ENCODE measurements at places on chromosomes 1 and 21.

GRCh38 chr1:210272666-210273065 lies 40.1 kb downstream of the SERTAD4 start:
- no peaks in the 10 kb centered on the region for H3K4me1 ChIP-seq
- peaks cover 6% of the 10 kb centered on the region for H3K27me3 ChIP-seq
- H3K36me3 ChIP-seq = no peaks in the 10 kb centered on the region
- no peak for DNase-seq

GRCh38 chr1:241658081-241658793 lies 6.2 kb downstream of the WDR64 start:
- H3K27me3 ChIP-seq = no peaks in the 10 kb centered on the region
- H3K36me3 ChIP-seq = no peaks in the 10 kb centered on the region
- peaks cover 7% of the 10 kb centered on the region for H3K4me1 ChIP-seq
- no peak overlapping the region for H3K27ac ChIP-seq
- no peak for DNase-seq

DNA sequence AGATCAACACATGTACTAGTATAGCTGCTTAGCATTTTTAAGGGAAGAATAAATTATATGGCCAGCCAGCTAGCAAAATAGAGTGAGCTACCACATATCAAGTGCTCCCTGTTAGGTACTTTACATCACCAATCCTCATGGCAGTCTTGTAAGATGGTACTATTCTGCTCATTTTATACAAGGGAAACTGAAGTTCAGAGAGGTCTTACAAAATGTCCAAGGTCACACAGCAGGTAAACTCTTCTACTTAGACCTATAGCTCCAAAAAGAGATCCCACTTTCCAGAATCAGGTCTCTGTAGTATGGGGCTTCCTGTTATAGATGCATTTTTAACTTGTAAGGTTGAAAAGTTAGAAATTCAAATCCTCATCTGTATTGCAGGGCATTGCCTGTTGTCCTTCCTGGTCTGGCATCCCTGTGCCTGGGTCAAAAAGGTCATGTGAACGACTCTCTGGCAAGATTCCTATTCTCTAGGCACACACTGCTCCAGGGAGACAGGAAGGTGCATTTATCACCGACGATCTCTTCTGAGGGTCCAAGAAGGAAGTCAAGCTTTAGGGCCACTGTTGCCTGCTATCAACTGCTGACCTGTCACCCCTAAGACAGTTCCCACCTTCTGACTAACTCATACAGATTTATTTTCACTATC lies 41.1 kb downstream of the TRIT1 start:
- H3K27me3 ChIP-seq = no peaks in the 10 kb centered on the region
- DNase-seq = no peak
- H3K36me3 ChIP-seq = peaks cover 43% of the 10 kb centered on the region

GRCh38 chr21:19122356-19122755 lies 718.8 kb upstream of the TMPRSS15 start:
- H3K4me1 ChIP-seq = no peaks in the 10 kb centered on the region
- H3K27ac ChIP-seq = no peak overlapping the region
- H3K36me3 ChIP-seq = no peaks in the 10 kb centered on the region
- H3K4me3 ChIP-seq = no peak overlapping the region
- DNase-seq = no peak

- no peak overlapping the region for H3K4me3 ChIP-seq
- H3K27me3 ChIP-seq = no peaks in the 10 kb centered on the region
- peak overlapping the region; percentile 56 for H3K27ac ChIP-seq
- no peaks in the 10 kb centered on the region for H3K36me3 ChIP-seq
- peak; percentile 30 for DNase-seq
- H3K4me1 ChIP-seq = peaks cover 61% of the 10 kb centered on the region
Measured at GRCh38 chr1:154403261-154403943, 1.7 kb upstream of the IL6R start.

- peaks cover 4% of the 10 kb centered on the region for H3K36me3 ChIP-seq
- H3K4me3 ChIP-seq = no peak overlapping the region
- no peak overlapping the region for H3K27ac ChIP-seq
- H3K4me1 ChIP-seq = peaks cover 31% of the 10 kb centered on the region
Measured at GRCh38 chr21:29206445-29206844, 76.0 kb downstream of the MAP3K7CL start.

GRCh38 chr1:228353601-228354371 lies 52.8 kb downstream of the TRIM11 start:
- peaks cover 1% of the 10 kb centered on the region for H3K36me3 ChIP-seq
- H3K27ac ChIP-seq = no peak overlapping the region
- H3K4me1 ChIP-seq = no peaks in the 10 kb centered on the region
- no peak overlapping the region for H3K4me3 ChIP-seq
- no peak for DNase-seq
- H3K27me3 ChIP-seq = no peaks in the 10 kb centered on the region

DNA sequence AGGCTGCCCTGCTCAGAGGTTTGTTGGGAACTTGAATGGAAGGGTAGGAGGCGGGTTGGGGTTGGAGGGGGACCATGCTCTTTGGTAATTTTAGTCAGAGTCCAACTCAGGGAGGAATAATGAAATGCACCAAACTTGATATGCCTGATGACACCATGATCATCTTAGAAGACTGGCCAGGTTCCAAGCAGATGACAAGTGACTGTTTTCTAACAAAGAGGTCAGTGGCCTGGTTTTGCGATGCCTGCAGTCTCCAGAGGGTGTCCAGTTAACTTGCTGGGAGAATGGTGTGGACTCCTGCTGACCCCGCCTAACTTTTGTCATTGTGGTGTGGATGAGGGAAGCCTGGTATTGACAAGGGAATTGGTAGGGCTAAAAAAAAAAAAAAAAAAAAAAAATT lies 12.4 kb downstream of the VANGL1 start:
- H3K27ac ChIP-seq = no peak overlapping the region
- peaks cover 7% of the 10 kb centered on the region for H3K4me1 ChIP-seq
- H3K36me3 ChIP-seq = no peaks in the 10 kb centered on the region
- H3K27me3 ChIP-seq = peaks cover 17% of the 10 kb centered on the region
- no peak overlapping the region for H3K4me3 ChIP-seq

DNA sequence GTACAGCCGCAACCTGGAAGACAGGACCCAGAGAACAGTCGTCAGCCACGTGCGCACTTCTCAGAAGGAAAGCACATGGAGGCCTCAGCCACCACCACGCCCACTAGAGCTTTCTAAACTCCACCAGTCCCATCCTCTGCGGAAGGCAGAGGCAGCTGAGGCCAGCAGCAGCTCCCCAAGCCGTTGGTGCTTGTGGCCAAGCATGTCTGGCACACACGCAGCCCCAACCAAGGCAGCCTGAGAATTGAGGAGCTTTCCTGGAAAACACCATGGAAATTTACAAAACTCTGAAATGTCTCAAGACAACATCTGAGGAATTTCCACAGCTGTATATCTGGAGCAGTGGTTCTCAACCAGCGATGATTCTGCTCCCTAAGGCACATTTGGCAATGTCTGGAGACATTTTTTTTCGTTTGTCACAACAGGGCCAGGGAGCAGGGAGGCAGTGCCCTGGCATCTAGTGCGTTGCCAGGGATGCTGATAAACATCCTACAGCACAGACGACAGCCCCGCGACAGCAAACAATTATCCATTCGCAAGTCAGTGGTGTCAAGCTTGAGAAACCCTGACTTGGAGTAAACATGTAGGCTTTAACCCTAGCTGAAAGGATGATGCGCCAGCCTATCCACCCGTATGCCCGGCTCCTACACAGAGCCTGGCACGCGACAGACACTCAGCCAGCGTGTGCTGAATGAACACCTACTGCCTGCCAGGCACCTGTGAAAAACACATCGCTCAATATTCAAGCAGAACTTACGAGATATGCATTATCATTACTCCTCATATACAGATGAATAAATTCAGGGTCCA lies 24.7 kb downstream of the NPHP4 start:
- H3K36me3 ChIP-seq = peaks cover 2% of the 10 kb centered on the region
- no peaks in the 10 kb centered on the region for H3K4me1 ChIP-seq
- H3K27me3 ChIP-seq = no peaks in the 10 kb centered on the region
- no peak overlapping the region for H3K4me3 ChIP-seq
- H3K27ac ChIP-seq = no peak overlapping the region

- peaks cover 10% of the 10 kb centered on the region for H3K36me3 ChIP-seq
- H3K4me1 ChIP-seq = peaks cover 36% of the 10 kb centered on the region
- H3K27me3 ChIP-seq = no peaks in the 10 kb centered on the region
- no peak overlapping the region for H3K27ac ChIP-seq
- no peak overlapping the region for H3K4me3 ChIP-seq
- DNase-seq = no peak
Measured at GRCh38 chr1:231670755-231671154, 44.2 kb downstream of the DISC1 start.

GRCh38 chr1:219926363-219926998 lies 1.9 kb downstream of the SLC30A10 start:
- no peaks in the 10 kb centered on the region for H3K36me3 ChIP-seq
- H3K27ac ChIP-seq = no peak overlapping the region
- H3K27me3 ChIP-seq = peaks cover 50% of the 10 kb centered on the region
- H3K4me1 ChIP-seq = peaks cover 11% of the 10 kb centered on the region
- H3K4me3 ChIP-seq = no peak overlapping the region

DNA sequence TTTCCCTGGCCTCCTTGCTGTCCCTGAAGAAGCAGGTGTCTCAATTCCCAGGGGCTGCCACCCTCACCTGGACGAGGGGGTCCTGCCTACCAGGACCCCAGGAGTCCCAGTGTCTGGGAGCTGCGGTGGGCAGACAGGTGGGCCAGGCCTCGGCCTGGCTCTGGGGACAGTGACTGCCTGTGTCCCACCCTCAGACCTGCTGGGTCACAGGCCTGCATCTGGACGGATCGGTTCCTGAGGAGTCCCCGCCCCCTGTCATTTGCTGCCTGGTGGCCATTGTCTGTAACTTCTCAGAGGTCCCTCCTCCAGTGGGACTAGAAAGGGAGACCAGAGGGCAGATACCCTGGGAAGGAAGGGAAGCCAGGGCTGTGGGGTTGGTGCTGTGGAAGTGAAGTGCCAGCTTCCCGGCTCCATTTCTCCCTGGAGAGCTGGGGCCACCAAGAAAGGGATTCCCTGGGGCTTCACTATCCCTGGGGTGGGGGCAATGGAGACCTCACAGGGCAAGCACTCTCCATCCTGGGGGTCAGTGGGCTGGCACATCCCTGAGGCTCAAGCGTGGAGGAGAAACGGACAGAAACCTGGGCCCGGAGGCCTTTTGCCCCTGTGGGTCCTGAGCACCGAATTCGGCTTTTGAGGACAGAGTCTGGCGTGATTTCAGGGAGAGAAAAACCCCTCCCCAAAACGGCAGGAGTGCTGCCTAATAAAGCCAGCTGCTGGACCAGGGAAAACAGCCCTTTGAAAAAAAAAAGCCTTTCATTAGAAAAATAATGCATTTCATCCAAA lies 157.3 kb downstream of the PEX14 start:
- no peak for DNase-seq
- peaks cover 4% of the 10 kb centered on the region for H3K36me3 ChIP-seq
- H3K4me1 ChIP-seq = no peaks in the 10 kb centered on the region
- no peak overlapping the region for H3K27ac ChIP-seq
- no peaks in the 10 kb centered on the region for H3K27me3 ChIP-seq
- H3K4me3 ChIP-seq = no peak overlapping the region

- H3K4me3 ChIP-seq = no peak overlapping the region
- H3K36me3 ChIP-seq = peaks cover 2% of the 10 kb centered on the region
Measured at GRCh38 chr1:183806675-183807074, 1.8 kb downstream of the RGL1 start.

DNA sequence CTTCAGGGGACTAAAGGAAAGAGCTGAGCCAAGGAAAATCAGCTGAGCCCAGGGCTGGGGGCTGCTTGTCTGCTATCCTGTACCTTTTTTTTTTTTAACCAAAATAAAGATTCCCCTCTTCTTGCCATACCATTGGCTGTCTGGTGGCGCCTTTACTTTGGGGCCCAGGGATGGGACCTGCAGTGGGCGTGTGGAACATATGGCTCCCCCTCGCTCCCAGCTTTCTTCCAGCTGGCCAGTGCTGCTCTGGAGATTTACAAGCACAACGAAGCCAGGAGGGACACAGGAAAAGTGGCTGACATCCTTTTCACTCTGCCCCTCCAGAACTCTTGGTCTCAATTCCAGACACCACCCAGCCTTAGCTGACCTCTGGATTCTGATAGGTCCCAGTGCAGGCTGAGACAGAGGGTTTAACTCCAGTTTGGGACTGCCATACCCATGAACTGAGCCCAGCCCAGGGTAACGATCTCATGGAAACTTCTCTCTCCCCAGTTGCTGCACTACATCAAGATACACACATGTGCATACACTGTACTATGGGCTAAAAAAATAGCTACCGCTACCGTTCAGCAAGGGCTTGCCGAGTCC lies 5.4 kb upstream of the SFN start:
- no peak overlapping the region for H3K27ac ChIP-seq
- no peaks in the 10 kb centered on the region for H3K27me3 ChIP-seq
- H3K4me1 ChIP-seq = peaks cover 6% of the 10 kb centered on the region

GRCh38 chr1:15935056-15935950 lies 40.6 kb downstream of the ZBTB17 start:
- H3K4me1 ChIP-seq = no peaks in the 10 kb centered on the region
- H3K27me3 ChIP-seq = no peaks in the 10 kb centered on the region
- no peak for DNase-seq
- no peak overlapping the region for H3K4me3 ChIP-seq
- peaks cover 47% of the 10 kb centered on the region for H3K36me3 ChIP-seq

DNA sequence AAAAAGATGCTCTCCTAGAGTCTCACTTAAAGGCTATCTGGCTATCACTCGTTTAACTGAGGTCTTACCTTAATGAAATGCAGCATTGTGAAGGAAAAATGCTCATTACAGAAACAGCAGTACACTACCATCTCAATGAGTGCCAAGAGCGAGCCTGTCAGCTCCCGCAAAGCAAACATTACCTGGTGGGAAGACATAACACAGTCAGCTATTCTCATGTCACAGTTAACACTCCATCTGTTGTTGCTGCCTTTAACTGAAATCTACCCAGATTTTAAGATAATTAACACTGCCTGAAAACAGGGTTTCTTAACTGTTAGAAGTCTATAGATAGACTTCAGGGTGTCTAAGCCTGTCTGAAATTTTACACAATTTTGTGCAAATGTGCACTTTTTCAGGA lies 39.1 kb downstream of the PCSK9 start:
- DNase-seq = no peak
- no peak overlapping the region for H3K4me3 ChIP-seq
- H3K27ac ChIP-seq = no peak overlapping the region
- H3K4me1 ChIP-seq = peaks cover 6% of the 10 kb centered on the region
- H3K27me3 ChIP-seq = no peaks in the 10 kb centered on the region
- peaks cover 28% of the 10 kb centered on the region for H3K36me3 ChIP-seq

- H3K27ac ChIP-seq = no peak overlapping the region
- peaks cover 14% of the 10 kb centered on the region for H3K4me1 ChIP-seq
- no peaks in the 10 kb centered on the region for H3K27me3 ChIP-seq
Measured at GRCh38 chr1:44677201-44677766, 2.8 kb downstream of the ARMH1 start.

DNA sequence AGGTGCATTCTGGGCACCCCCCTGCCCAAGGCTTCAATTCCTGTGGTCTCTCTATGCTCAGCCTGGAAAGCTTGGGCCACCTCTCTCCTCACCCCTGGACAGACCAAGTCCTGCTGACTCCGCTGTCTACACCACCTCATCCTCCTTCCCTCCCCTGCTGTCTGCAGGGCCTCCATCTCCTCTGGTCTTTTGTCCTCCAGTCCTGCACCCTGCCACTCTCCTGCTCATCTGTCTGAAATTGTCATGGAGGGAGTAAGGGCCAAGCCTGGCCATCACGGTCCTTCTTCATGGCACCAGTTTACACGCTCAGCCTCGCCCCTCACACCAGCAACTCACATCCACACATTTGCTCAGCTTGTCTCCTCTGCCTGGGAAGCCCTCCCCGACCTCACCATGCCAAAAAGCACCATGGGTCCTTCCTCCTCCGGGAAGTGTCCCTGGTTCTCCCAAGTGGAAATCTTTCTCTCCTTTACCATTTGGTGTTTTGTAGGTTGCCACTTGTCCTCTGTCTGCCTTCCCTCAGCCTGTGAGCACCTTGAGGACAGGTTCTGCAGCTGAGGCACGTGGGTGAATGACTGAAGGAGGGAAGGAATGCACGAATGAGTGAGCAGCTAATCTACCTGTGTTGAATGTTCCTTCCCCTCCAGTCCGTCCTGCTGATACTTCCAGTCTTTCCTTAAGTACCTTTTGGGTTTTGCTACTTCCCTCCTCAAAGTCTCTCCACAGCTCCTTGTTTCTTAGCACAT lies 2.1 kb upstream of the SLC2A1 start:
- H3K36me3 ChIP-seq = peaks cover 11% of the 10 kb centered on the region
- no peak overlapping the region for H3K27ac ChIP-seq
- H3K27me3 ChIP-seq = no peaks in the 10 kb centered on the region
- H3K4me1 ChIP-seq = peaks cover 25% of the 10 kb centered on the region
